ENCODE measurements at places on chromosomes 1 and 21.

DNA sequence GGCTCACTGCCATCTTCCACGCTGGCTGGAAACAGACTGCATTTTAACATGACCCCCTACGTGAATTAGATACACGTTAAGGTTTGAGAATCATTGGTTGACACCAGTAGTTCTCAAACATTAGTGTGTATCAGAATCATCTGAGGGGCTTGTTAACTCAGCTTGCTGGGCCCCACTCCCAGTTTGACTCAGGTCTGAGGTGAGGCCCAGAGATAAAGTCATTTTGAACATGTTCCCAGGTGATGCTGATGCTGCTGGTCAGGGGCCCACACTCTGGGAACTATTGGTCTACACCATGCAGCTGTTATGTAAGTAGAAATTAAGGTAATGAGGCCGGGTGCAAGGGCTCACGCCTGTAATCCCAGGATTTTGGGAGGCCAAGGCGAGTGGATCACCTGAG is 1.3 kb downstream of the LSM10 start:
- no peak for DNase-seq

GRCh38 chr21:41427556-41427955 is 1.5 kb downstream of the MX1 start:
- no peak for DNase-seq

DNA sequence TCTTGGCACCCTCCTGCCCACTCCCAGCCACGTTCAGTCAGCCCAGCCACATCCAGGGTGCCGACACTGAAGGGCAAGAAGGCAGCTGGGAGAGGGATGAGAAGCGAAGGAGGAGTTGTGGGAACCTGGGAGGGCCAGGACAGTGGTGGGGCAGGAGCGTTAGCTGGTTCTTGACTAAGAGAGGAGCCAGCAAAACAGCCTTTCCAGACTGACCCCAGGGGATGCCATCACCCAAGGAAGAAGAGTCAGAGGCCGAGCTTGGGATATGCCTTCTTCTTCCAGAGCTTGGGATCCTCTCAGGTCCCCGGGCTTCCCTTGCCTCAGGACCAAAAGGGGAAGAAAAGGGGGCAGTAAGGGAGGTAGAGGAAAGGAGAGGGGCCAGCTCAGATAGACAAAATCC is 7.2 kb downstream of the INKA2 start:
- no peak for DNase-seq

- DNase-seq, result no peak
These were observed 87.9 kb upstream of the LYST start for GRCh38 chr1:235954306-235955283.

- DNase-seq, result no peak
These were observed 141.8 kb downstream of the CTH start for GRCh38 chr1:70552662-70553566.

DNA sequence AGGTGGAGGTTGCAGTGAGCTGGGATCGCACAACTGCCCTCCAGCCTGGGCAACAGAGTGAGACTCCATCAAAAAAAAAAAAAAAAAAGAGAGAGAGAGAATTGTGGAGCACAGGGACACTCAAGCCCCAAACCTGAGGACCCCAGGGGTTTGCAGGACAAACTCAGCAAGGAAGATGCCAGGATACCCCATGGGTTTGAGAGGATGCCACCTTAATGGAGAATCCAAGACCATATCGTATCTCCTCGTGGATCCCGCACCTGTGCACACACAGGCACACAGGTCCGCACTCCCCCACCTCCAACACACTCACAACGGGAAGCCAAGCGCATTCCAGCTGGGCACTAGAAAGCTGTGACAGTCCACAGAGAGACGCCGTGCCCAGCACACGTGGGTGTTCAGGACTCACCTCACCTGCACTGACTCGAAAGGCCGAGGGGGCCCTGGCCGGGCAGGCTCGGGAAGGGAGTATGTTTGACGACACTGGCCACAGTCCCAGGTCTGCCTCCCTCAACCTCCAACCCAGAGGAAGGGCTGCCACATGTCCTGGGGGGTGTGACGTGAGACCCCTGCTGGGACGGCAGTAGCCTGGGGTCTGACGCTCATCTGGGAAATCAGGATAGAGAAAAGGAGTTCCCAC is 11.1 kb downstream of the CHD5 start:
- no peak for DNase-seq

GRCh38 chr1:1613509-1614082 is 1.7 kb upstream of the MIB2 start:
- no peak for DNase-seq

DNA sequence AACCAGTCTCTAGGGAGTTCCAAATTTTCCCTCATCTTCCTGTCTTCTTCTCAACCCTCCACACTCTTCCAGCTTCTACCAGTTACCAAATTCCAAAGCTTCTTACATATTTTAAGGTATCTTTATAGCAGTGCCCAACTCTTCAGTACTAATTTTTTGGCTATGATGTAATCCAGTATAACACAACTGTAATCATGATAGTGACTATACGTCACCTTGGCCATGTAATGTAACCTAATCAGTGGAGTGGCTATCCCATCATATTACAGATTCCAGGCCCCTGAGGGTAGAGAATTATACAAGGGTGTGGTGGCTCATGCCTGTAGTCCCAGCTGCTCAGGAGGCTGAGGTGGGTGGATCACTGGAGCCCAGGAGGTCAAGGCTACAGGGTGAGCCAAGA is 143.2 kb downstream of the CLEC20A start:
- DNase-seq, result no peak

GRCh38 chr1:183276386-183277080 is 90.5 kb downstream of the LAMC2 start:
- DNase-seq, result no peak

GRCh38 chr1:19423130-19423529 is 62.2 kb downstream of the CAPZB start:
- DNase-seq, result no peak

GRCh38 chr1:45569571-45569961 is 14.3 kb upstream of the NASP start:
- DNase-seq, result no peak

GRCh38 chr1:34149501-34149900 is 15.5 kb downstream of the CSMD2 start:
- DNase-seq, result no peak

DNA sequence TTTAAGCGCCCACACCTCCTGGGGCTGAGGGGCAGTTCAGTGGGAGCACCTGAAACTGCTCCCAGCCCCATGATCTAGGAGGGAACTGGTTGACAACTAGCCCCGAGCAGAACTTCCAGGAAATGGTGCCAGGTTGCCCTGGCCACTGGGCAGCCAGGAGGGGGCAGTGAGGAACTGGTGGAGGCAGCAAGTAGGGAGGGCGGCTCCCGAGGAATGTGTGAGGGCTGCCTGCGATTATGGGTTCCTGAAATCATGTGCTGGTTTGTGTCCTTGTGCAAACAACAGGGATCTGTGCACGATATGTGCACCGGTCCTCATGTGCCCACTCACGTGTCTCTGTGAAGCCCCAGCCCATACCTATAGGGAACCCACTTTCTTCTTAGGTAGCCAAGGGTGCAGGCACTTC is 9.9 kb downstream of the GPR3 start:
- DNase-seq, result no peak

GRCh38 chr1:225593414-225593813 is 59.5 kb downstream of the ENAH start:
- DNase-seq, result no peak

DNA sequence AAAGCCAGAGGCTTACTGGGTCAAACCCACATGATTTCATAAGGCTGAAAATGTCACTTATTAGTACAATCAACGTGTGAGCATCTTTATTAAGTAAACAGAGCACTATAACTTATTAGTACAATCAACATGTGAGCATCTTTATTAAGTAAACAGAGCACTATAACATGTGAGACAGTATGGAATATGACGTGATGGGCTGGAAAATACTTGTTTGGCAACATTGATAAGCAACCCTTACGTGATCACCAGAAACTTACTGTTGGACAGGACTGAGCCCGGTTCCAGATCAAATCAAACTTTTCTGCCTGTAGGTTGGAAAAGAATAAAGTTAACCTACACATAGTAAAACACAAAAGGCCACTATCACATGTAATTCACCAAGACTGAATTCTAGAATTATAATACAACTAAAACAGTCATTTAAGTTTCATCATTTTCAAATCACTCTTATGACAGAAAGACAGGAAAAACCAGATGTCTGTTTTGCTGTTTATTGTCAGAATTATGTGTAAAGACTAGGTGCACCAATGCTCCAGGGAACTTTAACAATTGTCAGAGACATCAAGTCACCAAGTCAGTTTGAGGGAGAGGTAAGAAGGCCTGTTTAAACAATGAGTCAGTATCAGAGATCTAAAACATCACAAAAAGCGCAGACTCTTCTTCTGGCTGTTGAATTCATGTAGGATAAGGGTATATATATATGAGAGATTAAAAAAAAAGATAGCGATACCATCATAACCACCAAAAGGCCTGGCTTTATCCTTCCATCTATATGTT is 15.7 kb downstream of the ATPAF1 start:
- DNase-seq, result no peak

DNA sequence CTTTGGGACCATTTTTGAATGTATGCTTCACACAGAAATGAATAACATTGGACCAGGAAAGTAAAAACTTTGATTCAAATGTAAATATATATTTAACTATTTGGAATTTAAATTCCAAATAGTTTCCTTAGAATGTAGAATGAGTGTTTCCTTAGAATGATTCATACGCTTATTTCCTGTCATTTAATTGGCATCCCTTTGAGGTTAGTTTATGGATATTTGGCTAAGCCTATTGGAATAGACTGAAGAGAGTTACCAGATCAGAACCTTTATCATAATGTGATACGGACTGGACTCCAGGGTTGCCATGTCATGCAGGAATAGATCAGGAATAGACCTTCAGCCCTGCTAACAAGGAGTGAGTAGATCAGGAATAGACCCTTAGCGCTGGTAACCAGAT is 133.1 kb downstream of the TNNI3K start:
- DNase-seq, result no peak

- no peak for DNase-seq
These were observed 18.2 kb downstream of the TSPAN2 start for GRCh38 chr1:115071012-115071664.

- DNase-seq, result no peak
These were observed 8.1 kb downstream of the TDRD5 start for GRCh38 chr1:179599623-179600249.

DNA sequence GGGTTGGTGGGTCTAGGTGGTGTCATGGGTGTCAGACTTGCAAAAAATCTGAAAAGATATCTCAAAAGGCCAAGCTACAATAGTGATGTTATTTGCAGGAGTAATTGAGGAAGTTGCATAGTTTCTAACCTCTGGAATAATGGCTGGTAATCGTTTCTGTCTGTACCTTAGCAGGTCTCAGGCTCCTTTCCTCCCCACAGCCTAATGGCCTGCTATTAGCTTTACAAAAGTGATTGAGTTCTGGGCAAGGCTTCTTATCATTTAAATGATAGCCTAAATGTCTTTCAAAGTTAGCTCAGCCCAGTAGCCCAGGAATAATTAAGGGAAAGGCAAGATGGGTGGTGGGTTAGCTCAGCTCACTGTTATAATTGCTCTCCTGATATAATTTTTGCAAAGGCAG is 37.7 kb upstream of the IGSF5 start:
- no peak for DNase-seq

GRCh38 chr1:230975636-230976035 is 3.0 kb downstream of the TTC13 start:
- DNase-seq, result no peak

DNA sequence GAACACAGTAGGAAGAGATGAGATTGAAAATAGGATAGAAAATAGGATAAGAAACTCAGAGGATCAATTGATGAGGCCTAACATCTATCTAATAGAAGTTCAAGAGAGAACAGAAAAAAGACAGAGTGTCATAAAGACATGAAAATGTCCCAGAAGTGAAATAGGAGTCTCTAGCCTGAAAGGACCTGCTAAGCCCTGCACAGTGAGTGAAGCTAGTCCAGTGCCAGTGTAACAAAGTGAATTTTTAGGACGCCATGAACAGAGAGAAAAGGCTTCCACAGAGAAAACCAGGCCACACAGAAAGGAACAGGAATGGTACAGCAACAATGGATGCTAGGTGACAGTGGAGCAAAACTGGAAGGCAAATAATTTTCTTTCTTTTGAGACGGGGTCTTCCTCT is 20.3 kb upstream of the LSS start:
- no peak for DNase-seq

DNA sequence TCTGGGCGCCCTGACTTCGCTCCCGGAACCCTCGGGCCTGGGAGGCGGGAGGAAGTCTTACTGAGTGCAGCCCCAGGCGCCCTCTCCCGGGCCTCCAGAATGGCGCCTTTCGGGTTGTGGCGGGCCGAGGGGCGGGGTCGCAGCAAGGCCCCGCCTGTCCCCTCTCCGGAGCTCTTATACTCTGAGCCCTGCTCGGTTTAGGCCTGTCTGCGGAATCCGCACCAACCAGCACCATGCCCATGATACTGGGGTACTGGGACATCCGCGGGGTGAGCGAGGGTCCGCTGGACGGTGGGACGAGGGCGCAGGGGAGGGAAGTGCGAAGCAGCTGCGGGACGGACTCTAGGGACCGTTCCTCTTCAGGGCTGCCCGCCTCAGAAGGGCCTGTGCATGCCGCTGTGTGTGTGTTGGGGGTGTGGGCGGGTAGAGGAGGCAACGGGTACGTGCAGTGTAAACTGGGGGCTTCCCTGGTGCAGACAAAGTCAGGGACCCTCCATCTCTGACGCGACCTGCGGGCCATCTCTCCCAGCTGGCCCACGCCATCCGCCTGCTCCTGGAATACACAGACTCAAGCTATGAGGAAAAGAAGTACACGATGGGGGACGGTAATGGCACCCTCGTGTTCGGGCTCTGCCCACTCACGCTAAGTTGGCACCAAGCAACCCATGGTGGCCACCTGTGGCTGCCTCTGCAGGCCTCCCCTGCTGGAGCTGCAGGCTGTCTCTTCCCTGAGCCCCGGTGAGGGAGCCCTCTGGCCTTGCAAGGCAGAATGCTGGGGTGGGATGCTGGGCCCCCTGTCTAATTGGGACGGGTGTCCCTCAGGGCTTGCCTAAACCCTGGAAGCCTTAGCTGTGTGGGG is at the start of gene GSTM1:
Gene GSTM1 (plus strand): TSS at position 177 of the 859 bp plus-strand sequence. CDS start 57 bp downstream, at position 234.
- DNase-seq, result no peak

- DNase-seq, result no peak
These were observed 21.6 kb downstream of the HSF2BP start for GRCh38 chr21:43637530-43638158.

GRCh38 chr1:3560251-3560871 is 50.9 kb downstream of the MEGF6 start:
- no peak for DNase-seq

- DNase-seq, result peak; percentile 27
These were observed 38.6 kb upstream of the COX20 start for GRCh38 chr1:244796719-244797406.

DNA sequence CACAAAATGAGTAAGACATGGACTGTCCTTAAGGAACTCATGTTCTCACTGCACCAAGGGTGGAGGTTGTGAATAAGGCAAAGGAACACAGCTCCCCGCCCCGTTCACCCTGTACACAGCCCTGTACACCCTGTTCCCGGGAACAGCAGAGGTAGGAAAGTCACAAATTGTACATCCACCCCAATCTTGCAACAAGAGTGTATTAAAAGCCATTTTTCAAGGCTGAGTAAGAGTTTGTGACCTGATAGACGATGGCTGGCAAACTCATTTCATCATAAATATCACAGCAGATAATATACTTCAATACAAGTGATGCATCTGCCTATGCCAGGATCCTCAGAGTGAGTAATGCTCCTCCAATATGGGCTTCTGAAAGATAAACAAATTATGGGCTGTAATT is 52.5 kb upstream of the CAMK1G start:
- DNase-seq, result no peak

GRCh38 chr1:26164036-26164860 is 4.5 kb downstream of the C1orf232 start:
- no peak for DNase-seq

Data from stimulated activated CD8-positive, alpha-beta memory T cell treated with anti-CD3 and anti-CD28 coated beads, Interleukin-7, amount 100 ng/mL, for 1 hour (primary cell).